ENCODE measurements at places on chromosomes 1 and 21. TPM values are rescaled to one million over a fixed set of nuclear protein-coding genes. Genes with fewer than 3 reads are reported as not detected.

The SPATA21 gene
- total RNA-seq = not detected

- DNase-seq = no peak
Measured at GRCh38 chr1:171280599-171280998, 32.3 kb downstream of the FMO1 start.

DNA sequence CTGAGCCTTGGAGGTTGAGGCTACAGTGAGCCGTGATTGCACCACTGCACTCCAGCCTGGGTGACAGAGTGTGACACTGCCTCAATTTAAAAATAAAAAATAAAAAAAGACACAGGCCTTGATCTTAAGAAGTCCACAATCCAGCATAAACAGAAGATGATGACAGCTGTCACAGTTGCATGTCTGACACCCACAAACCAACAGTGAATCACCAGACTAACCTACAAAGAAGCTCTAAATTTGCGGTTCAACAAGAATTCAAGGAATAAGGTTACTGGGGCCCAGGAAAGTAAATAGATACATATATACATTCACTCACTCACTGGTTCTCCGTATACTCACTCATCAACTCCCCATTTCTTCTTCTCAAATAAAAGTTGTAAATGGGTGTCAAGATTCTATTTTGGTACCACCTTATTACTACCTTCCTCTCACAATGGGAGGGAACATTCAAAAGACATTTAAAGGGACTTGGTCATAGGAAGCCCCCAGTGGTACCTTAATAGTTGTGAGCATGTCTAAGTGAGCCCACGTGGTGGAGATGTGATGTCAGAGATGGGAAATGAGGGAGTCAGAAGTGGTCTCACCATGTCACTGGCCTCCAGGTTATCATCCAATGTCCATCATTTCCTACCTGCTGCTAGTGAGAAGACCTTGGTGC lies 66.9 kb upstream of the PRDX6 start:
- DNase-seq = no peak

DNA sequence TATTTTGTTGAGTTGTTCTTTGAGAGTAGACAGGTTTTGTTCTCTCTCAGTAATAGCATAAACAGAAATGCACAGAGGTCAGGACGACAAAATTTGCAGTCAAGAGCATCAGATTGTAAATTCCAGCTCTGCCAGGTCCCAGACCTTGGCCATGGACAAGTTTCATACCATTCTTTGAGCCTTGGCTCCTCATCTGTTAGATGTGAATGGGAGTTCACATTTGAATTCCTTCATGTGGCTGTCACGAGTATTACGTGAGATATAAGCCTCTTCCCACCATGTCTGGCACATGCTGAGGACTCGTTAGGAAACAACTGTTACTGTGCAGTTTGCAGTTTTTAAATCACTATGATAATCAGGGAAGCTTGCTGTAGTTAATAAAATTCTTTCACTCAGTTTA lies 93.2 kb upstream of the KCTD3 start:
- no peak for DNase-seq

DNA sequence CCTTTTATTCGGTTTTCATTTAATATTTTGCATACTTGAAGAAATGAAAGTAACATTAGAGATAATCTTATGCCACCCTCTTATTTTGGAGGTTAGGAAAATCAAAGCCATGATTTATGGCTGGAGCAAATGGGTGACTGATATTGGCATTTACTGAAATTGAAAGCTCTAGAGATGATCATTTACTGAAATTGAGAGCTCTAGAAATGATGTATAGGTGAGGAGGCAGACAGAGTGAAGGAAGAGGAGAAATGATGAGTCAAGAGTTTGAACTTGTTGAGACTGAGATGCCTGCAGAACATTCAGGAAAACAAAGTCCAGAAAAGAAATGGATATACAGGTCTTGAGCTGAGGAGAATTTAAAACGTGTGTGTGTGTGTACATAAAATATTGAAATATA lies 217.6 kb downstream of the LTN1 start:
- no peak for DNase-seq

DNA sequence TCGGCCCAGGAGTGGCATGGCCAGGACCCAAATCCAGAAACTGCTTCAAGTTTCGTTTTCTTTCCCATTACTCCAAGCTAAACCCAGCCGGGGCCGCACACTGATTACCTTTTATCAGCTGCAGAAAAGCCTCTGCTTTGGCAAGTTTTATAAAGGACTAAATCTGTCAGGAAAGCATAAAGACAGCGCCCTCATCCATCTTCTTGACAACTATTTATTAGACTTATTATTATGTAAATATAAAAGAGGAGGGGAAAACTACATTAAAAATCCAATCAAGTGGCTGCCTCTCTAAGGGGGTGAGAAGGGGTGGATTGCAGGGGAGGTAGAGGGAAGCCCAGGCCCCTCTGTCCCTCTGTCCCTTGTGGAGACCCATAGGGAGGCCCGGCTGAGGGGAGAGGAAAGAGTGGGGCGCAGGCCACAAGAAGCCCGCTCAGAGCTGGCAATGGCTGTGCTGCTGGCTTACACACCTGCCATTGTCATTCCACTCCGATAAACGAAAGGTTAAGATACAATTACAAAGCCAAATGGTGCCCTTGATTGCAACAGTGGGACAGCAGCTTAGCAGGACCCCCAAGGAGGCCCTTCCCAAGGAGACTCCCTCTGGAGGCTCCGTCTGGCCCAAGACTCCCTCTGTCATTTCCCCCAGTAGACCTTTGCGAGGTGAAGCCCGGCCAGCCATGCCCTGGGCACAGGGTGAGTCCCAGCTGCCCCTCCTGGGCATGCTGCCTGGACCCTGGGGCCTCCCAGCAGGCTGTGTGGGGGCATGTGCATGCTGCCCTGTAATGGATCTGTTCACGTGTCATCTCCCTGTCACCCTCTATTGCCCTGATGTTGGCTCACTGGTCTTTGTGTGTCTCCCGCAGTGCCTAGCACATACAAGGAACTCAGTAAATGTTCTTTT lies 45.4 kb downstream of the KCND3 start:
- DNase-seq = no peak

The IGSF8 gene
- total RNA-seq = 25.3 TPM

Data from chondrocyte (in vitro differentiated cells).